ENCODE measurements at places on chromosomes 13 and 19.

DNA sequence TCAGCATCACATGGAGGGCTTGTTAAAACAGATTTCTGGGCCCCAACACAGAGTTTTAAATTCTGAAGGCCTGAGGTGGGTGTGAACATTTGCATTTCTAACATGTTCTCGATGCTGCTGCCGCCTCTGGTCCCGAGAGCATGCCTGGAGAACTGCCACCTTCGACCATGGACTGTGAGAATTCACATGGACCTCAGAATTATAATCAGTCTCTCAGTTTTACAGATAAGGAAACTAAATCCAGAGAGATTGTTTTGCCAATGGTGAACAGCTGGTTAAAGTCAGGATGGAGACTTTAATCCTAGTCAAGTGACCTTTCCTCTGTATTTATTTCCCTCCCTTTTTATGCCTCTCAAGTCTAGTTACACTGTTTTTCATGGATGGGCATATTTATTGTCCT is 14.7 kb downstream of the ALOX5AP start:
- no peak for DNase-seq

DNA sequence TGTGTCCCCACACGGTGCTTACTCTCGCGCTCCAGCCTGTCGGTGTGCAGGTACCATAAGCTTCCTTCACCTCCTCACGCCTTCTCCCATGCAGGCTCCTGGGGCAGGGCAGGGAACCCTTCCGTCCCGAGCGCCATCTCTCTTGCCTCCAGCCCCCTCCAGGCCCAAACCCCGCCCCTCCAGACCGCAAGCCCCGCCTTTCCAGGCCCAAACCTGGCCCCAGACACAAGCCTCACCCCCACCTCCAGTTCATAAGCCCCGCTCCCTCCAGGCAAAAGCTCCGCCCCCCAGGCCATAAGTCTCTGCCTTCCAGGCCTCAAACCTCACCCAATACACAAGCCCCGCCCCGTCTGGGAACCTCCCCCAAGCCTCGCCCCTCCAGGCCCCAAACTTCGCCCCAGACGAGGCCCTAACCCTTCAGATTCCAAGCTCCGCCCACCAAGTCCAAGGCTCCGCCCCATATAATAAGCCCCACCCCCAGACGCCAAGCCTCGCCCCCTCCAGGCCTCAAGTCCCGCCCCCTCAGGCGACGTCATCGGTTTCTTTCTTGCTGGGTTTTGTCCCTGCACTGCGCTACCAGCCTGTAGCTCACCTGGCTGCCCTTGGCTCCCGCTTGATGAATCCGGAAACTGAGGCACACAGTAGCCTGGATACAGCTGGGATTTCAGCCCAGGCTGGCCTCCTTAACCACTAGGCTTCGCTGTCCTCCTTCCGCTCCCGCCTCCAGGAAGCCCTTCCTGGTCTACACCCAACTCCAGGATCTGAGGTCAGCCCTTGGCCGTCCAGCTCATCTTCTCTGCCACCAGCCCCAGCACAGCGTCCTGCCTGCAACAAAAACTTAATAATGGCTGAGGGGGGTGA is 16.1 kb downstream of the MKNK2 start:
- DNase-seq: no peak

- DNase-seq: no peak
Observed at GRCh38 chr19:39224910-39225309, 19.9 kb downstream of the IFNL3 start.

- peak; percentile 29 for DNase-seq
Observed at GRCh38 chr13:108915634-108916512, 286.5 kb downstream of the MYO16 start.

DNA sequence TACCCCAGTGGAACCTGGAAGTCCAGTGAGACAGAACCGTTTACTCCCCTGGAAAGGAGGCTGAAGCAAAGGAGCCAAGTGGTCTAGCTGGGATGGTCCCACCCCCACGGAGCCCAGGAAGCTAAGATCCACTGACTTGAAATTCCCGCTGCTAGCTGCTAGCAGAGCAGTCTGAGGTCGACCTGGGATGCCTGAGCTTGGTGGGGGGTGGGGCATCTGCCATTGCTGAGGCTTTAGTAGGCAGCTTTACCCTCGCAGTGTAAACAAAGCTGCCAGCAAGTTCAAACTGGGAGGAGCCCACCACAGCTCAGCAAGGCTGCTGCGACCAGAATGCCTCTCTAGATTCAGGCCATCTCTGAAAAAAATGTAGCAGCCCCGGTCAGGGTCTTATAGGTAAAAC is 437.0 kb downstream of the SUCLA2 start:
- no peak for DNase-seq

GRCh38 chr13:44401577-44401976 is 28.0 kb downstream of the SERP2 start:
- DNase-seq: no peak

DNA sequence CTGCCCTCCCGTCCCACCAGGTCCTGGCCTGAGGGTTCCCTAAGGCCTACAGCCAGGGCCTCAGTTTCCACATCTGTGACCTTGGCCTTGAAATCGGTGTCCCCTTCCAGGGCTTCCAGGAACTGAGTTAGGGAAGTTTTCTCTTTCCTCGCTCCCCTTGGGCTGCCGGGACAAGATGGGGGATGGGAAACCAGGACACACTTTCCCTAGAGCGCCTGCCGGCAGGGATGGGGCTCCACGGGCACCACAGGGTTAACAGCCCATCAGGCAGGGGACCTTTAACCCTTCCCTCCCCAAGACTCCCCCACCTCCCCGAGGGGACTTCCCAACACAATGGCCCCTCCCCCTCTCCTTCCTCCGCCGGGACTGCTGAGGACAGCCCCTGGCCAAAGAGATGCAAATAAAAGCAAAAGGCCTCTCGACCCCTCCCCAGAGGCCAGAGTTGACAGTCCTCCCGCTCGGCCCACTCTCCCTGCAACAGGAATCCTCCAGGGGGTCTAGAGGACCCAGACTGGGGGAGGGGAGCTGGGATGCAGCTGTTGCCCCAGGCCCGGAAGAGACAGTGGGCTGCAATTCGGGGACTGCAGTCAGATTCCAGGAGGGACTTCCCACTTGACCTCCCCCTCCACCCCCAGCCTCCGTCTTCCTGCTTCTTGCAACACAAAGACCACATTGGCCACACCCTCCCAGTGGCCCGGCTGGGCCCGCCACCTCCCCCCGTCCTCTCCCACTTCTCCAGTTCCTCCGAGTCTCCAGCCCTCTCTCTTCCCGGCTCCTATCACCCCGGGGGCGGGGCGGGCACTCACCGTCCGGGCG is 3.4 kb downstream of the BBC3 start:
- no peak for DNase-seq

DNA sequence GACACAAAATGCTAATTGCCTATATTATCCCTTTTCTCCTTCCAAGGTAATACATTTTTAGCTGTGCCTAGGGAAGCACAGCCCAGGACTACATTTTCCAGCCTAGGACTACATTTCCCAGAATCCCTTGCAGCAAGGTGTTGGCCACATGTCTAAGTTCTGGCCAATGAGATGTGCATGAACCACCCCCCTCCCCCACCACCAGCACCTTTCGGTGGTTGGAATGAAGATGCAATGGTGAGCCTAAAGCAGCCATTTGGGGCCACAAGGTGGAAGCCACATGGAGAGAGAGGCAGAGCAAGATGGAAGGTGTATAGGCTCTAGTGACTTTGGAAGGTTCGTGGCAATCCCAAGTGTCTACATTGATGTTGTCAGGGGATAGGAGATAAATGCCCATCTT is 16.2 kb downstream of the UNC13A start:
- DNase-seq: no peak

DNA sequence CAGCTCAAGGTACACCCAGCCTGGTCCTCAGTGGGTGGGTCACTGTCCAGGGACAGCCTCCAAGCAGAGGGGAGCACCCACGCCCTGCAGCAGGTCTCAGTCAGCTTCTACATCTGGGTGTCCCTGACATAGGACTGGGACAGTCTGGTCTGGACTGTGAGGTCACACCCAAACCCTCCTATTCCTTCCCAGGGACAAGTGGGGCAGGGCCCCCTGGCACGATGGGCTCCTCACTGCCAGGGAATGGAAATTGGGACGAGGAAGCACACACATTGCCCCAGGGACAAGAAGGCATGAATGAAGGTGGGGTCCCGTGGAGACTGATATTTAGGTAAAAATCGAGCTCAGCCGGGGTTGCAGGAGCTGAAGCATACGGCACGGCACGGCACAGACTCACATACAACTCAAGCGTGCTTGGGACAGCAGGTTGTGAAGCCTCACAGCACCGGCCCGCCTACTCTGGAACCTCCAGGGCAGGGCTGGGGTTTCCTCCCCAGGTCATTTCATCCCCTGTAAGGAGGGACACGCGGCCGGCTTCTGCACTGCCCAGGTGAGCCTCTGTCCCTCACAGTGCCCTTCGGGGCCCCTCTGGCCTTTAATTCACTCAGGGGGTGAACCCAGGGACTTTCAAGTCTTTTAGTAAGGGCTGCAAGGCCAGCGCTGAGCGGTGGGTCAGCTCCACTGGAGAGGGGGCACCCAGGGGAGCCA is 3.5 kb downstream of the PNMA8B start:
- no peak for DNase-seq

- no peak for DNase-seq
Observed at GRCh38 chr13:73945382-73945781, 188.8 kb downstream of the KLF12 start.

GRCh38 chr19:7856679-7857663 is 17.2 kb downstream of the PRR36 start:
- no peak for DNase-seq

GRCh38 chr19:46209051-46209450 is 20.5 kb upstream of the IGFL1 start:
- no peak for DNase-seq

DNA sequence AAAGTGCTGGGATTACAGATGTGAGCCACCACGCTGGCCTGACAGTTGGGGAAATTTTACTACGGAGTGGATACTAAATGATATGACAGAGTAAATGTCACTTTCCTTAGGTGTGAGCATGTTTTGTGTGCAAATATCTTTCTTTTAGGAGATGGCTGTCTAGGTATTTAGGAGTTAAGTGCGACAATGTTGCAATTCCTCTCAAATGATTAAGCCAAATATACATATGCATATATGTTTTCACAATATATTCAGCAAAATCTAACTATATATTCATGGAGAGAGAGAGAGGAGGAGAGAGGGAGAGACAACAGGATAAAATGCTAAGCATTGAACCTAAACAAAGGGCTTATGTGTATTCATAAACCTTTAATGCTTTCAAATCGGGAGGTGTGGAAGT is 5.4 kb upstream of the SERTAD3 start:
- DNase-seq: no peak

GRCh38 chr19:39728040-39728439 is 9.8 kb downstream of the CLC start:
- DNase-seq: no peak

DNA sequence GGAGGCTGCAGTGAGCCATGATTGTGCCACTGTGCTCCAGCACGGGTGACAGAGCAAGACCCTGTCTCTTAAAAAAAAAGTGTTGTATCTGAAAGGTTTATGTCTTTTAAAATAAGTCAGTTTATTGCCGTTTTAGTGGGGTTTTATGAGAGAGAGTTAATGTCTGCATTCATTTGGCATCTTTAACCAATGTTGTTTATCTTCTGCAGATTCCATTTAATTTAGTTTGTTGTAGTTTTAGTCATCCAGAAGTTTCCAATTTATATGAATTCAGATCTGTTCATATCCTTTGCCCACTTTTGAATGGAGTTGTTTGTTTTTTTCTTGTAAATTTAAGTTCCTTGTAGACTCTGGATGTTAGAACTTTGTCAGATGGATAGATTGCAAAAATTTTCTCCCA is 36.7 kb upstream of the LPAR6 start:
- no peak for DNase-seq

- no peak for DNase-seq
Observed at GRCh38 chr13:114152831-114153371, 20.5 kb upstream of the RASA3 start.

- no peak for DNase-seq
Observed at GRCh38 chr19:51615991-51616390, 14.2 kb downstream of the SIGLEC5 start.

DNA sequence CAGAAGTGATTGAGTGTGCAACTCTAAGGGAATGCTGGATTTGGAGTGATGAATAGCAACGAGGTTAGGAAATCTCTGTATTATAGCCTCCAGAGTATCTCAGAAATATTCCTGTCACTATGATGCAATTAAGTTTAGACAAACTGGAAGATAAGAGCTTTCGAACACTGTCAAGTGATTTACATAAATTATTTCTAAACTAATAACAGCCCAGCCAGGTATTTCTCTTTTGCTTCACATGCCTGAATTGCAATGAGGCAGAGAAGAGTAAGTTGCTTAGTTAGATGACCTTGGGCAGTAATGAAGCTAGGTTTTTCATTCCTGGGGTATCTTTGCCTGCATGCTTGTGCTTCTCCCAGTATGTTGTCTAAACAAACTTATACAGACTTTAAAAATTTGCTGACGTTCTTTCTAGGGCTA is 134.5 kb downstream of the LMO7 start:
- DNase-seq: no peak

DNA sequence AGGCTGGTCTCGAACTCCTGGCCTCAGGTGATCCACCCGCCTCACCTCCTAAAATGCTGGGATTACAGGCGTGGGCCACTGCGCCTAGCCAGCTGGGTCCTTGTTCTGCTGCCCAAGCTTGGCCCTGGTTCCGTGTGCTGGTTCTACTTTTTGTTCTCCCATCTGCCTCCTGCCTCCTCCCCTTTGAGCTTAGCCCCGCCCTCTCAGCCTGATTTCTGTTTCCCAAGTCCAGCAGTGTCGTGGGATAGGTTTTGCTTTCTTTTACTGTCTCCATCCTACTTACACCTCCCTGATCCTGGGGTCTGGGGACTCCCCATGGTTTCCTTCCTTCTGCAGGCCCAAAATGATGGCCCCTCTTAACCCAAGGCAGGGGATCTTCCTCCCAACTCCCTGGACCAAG is 2.4 kb downstream of the BLOC1S3 start:
- no peak for DNase-seq

DNA sequence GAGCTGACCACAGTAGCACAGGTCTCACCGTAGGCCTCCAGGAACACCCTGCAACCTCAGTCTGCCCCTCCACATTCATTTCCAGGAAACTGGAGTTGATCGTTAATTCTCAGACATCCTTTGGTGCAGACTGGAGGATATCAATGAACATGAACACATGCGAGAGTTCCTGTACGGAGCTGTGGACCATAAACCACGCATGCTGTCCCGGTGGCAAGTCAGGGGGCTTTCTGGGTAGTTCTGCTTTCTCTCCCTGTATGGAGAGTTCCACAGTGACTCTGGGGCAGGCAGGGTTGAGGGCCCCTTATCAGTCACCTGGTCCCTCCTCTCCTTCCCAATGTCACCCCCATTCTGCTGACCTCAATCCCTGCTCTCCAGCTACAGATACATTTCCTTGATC is 55.5 kb upstream of the URI1 start:
- DNase-seq: no peak

Data from stimulated activated CD4-positive, alpha-beta T cell treated with anti-CD3 and anti-CD28 coated beads, Interleukin-1b, Interleukin-23, amount 100 ng/mL, for 1 hour (primary cell).